ENCODE measurements at places on chromosomes 11 and 22.

DNA sequence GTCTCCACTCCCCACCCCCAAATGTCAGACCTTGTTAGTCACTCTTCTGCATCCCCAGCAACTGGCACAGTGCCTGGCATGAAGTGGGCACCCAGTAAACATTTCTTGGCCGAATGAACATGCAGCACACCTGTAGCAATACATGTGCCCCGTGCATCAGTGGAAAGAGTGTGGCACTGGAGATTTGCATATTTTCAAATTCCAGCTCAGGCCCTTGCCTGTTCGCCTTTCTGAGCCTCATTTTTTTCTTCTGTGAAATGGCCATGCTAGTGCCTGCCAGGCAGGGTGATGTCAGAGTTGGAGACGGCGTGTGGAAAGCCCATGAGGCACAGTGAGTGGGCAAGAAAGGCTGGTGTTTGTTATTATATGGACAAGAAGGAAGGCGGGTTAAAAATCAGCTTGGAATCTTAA is 38.7 kb downstream of the CD82 start:
- DNase-seq, result no peak

DNA sequence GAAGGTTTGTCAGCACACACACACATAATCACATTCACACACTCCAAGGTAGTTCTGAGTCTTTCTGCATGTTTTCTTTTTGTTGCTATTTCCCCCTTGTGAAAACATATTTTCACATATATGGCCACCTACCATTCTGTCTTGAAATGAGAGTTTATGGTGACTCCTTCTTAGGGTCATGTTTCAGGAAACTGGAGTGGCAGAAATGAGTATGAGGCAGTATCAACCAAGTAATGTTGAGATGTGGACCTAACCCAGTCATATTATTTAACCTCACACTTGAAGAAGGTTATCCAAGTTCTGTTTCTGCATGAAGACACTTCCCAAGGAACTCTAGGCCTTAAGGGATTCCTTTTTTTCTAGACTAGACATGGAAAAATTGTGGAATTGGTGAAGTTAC is 481.4 kb downstream of the ETS1 start:
- no peak for DNase-seq

DNA sequence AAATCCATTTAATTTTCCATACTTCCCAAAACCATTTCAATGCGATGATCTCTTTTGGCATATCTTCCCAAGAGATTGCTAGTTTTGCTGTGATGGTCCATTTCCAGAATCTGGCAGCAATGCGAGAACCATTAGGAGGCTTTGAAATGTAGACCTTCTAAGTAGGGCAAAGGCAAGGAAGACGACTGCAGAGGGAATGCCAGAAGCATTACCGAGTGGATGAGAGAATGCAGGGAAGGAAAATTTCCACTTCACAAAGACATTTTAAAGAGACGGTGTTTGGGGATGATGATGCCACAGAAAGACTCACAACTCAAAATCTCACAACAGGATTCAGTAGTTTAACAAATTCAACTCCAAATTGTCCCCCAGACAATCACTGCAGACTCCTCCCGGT is 471 bp upstream of the CEP126 start:
- DNase-seq, result no peak

DNA sequence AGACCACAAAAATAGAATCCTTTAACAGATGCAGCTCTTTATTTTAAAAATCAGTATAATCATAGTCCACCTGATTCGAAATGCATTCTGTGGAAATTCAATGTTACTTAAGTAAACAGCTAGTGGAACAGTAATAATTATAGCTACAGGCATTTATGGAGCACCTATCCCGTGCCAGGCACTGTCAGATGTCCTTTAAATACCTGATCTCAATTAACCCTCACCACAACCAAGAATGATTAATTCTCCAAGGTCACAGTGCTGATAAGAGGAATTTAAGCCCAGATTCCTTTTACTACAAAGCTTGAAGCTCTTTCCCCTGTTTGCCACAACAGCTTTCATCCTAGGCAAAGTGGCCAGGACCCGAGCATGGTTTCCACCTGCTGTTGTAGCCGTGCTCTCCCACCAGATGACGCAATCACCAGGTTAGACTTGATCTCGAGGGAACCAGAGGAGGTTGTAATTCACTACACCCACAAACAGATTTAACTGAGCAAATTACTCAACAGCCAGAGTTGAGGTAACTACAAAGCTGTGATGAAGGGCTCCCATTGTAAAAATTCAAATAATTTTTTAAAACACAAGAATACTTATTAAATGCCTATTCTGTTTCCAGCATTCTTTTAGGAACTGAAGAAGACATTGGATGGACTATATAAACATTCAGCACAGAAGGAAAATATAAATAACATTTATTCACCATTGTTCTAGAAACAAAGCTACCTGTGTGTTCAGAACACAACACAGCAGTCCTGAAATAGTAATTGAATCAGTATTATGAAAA is 10.3 kb downstream of the PRDM10 start:
- DNase-seq, result no peak

DNA sequence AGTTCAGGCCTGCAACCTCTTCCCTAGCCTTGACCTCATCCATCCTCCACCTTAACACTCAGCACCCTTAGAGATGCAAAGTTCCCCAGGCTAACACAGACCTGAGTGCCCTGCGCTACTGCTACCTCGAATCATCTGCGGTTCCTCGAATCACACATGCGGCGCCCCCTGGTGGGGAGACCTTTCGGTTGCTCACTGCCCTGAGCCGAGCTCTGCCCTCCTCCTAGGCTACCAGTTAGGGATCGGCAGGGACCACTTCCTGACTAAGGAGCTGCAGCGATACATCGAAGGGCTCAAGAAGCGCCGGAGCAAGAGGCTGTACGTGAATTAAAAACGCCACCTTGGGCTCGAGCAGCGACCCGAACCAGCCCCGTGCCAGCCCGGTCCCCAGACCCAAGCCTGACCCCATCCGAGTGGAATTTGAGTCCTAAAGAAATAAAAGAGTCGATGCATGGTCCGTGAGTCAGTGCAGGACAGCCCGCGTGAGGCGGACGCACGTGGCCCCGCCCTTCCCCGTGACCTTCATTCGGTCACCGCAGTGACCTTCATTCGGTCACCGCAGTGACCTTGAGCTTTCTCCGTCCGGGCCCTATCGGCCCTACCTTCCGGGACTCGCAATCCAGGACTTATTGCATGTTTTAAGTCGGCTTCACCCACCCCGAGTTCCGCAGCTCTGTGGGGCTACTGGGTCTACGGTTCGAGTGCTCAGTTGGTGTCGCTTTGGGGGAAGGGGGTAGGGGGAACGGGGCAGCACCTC is 830 bp upstream of the ESRRA start:
- DNase-seq, result peak; percentile 83

- no peak for DNase-seq
Measured at GRCh38 chr11:120324932-120325810, at the start of gene TLCD5. Gene TLCD5 (plus strand): TSS chr11:120325299. CDS start chr11:120327442, 2,143 bp downstream.

GRCh38 chr22:24016156-24016555 is 5.1 kb downstream of the CABIN1 start:
- DNase-seq, result no peak

- DNase-seq, result peak; percentile 66
Measured at GRCh38 chr11:117824571-117825537, at the start of gene FXYD2. Gene FXYD2 (minus strand): TSS chr11:117824744. CDS start chr11:117824678, 66 bp downstream.

Measured in inflammatory macrophage treated with lipopolysaccharide for 1 hour (primary cell).